Stimulated activated CD8-positive, alpha-beta memory T cell treated with anti-CD3 and anti-CD28 coated beads, Interleukin-4, amount 100 ng/mL, for 24 hours (primary cell): ENCODE measurements at places on chromosomes 11 and 22.

DNA sequence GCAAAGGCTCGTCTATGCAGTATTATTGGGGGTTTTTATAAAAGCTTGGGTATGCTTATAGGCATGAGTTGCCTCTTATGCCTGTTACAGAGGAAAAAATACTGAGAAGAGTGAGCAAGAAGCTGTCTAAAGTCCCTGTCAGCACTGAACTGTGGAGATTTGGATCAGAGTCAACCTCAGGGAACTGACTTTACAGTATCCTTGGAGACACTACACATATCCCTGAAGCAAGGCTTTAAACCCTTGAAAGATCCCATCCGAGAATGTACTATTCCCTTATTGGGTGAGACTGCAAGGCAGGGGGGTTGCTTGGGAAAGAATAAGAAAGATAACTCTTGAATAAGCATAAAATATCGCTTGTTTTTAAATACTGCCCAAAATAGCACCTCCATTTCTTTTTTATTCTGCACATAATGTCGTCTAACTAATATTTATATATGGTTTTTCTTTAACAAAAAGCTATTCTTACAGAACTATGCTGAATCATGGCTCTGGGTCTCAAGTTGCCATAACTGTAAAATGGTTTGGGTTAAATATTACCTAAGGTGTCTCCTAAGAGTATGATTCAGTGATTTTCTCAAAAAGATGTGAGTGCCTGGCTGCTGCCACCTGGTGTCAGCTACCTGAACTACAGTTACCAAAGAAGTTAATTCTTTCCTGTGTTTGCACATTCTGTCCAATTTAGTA is 1062.8 kb downstream of the DLG2 start:
- DNase-seq, result no peak

DNA sequence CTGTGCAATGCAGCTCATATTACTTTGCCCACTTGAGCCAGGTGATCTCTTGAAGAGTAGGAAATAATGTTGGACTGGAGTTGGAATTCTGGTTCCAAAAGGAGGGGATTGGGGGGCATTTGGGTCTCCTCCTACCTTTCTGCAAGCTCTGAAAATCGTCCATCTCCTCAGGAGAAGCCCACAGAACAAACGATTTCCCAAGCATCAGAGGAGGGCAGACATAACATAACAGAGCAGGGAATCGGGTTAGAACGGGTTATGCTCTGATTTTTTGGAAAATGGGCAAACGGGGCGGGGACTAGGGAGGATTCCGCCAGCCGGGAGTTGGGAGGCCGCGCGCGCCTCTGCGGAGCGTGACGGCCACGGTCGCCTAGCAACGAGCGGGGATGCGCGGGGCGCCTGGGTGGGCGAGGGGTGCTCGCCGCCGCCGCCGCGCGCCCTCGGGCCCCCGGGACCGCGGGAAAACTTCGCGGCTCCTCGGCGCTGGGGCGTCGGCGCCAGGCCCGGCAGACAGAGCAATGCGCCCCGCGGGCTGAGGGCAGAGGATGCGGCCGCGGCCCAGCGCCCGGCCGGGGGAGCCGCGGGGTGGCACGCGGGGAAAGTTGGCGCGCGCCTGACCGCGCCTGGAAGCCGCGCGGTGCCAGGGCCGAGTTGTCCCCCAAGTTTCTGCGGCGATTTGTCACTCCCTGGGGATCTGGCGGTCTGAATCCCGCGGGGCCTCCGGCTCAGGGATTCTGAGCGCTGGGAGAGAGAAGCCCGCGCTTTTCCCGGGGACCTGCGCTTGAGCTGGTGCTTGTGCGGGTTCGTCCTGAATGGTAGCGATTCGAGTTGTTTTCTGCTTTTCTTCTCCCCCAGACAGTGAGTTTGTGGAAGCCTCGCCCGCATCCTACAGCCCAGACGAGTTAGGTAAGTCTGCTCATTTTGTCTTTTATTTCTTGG is 27.8 kb upstream of the AMOTL1 start:
- DNase-seq, result no peak

- DNase-seq, result no peak
These were observed 29.2 kb downstream of the MN1 start for GRCh38 chr22:27772081-27772983.

GRCh38 chr11:46504817-46505613 is 88.8 kb downstream of the AMBRA1 start:
- no peak for DNase-seq

DNA sequence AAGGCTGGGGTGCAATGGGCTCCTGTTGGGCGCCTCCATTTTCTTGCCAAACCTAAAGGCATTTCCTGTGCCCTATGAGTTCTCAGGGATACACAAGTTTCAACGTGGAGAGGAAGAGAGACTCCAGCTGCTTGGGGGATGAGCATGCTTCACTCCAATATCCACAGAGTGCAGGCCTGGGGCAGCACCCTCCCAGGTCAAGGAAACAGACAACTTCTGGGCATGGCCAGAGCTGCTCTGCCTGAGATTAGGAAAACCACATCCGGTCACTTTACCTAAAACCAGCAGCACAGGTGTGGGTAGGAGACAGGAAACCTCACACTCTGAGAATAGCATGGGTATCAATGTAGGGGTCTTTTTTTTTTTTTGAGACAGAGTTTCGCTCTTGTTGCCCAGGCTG is 28.7 kb downstream of the TMEM184B start:
- DNase-seq, result no peak

DNA sequence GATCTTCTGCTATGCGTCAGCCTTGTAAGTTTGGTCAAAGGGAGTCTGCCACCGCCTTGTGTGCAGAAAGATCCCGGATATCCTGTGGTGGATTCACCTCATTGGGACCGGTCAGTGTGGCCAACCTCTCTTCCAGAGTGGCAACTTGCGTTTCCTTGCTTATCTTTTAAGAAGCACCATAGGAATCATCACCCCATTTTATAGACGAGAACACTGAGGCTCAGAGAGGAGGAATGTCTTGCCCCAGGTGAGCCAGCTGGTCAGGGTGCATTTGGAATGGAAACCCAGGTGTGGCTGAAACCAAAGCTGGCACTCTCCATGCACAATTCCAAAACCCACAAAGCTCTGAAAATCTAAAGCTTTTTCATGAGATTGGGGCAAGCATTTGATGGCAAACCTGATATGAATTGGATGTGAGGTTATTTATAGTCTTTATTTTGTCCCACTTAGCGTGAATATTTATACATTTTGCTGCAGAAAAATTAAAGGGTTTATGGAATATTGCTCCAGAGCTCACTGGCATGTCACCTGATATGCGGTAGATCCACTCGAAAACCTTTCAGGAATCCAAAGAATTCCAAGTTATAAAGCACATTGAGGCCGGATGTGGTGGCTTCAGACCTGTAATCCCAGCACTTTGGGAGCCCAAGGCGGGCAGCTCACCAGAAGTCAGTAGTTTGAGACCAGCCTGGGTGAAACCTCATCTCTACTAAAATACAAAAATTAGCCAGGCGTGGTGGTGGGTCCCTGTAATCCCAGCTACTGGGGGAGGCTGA is 12.1 kb upstream of the EIF3D start:
- no peak for DNase-seq

GRCh38 chr11:96187822-96188221 is 155.2 kb downstream of the MAML2 start:
- DNase-seq, result no peak

GRCh38 chr11:88683024-88683423 is 345.5 kb upstream of the CTSC start:
- no peak for DNase-seq

- DNase-seq, result no peak
These were observed 18.5 kb downstream of the SLC35F2 start for GRCh38 chr11:107840129-107840484.

DNA sequence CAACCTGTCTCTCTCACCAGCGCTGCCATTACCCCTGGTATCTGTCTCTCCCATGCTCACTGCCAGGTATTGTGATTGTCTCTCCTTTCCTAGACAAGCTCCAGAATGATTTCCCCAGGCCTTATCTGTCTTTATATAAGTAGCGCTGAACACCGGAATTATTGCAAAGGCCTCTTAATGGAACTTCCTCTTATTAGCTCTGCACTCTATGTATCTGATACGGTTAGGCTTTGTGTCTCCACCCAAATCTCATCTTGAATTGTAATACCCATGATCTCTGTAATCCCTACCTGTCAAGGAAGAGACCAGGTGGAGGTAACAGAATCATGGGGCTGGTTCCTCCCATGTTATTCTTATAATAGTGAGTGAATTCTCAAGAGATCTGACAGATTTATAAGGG is 39.3 kb downstream of the DDI1 start:
- no peak for DNase-seq

- peak; percentile 3 for DNase-seq
These were observed 4.4 kb upstream of the KRTAP5-9 start for GRCh38 chr11:71543866-71544265.

DNA sequence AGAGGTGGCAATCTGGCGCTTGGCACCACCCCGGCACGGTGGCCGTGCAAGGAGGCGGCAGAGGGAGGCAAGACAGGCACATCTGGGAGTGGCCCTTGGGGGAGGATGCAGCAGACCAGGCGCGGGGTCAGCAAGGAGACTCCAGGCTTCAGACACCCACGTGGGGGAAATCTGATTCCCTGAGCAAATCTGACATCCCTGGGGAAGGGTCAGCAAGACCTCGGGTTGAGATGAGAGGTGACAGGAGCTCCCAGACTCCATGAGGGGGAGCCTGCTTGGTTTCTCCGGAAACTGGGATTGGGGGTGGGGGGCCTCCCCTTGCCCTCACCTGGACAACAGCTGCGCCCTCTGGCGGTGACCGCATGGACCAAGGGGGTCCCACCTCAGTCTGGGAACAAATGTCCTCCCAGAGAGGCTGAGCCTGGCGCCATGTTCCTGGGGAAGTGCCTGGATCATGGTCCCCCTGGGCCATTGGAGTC is 4.0 kb upstream of the RCOR2 start:
- DNase-seq, result no peak

GRCh38 chr11:2942447-2942846 is 13.2 kb upstream of the PHLDA2 start:
- no peak for DNase-seq

- DNase-seq, result no peak
These were observed 4.9 kb downstream of the NOL12 start for GRCh38 chr22:37690901-37691504.

GRCh38 chr11:43517518-43517917 is 158.8 kb downstream of the TTC17 start:
- DNase-seq, result no peak

GRCh38 chr11:107824668-107825369 is 33.8 kb downstream of the SLC35F2 start:
- no peak for DNase-seq

DNA sequence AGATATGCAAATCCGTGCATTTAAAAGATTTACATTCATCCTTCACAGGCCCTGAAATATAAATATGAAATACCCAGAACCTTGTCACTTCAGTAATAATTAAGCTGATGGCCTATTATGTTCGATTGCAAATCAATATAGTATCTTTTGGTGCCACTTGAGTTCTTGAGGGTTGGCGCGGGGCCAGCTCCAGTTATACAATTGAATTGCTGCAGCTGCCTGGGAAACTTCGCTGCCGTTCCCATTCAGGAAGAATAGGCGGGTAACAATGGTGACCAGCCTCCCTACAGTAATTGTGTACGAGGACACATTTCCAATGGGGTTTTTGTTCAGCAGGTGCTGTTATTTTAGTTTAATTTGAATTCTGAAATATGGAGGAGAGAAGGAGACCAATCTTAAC is 451.2 kb downstream of the INSC start:
- no peak for DNase-seq

GRCh38 chr11:5631417-5631816 is 6.6 kb downstream of the TRIM34 start:
- no peak for DNase-seq

GRCh38 chr22:28891156-28891733 is 7.9 kb downstream of the ZNRF3 start:
- no peak for DNase-seq

GRCh38 chr11:69044111-69045013 is 4.4 kb upstream of the TPCN2 start:
- DNase-seq, result no peak

- DNase-seq, result no peak
These were observed 317.8 kb downstream of the MIAT start for GRCh38 chr22:26974914-26975803.

GRCh38 chr11:116535994-116536393 is 236.8 kb downstream of the BUD13 start:
- no peak for DNase-seq

DNA sequence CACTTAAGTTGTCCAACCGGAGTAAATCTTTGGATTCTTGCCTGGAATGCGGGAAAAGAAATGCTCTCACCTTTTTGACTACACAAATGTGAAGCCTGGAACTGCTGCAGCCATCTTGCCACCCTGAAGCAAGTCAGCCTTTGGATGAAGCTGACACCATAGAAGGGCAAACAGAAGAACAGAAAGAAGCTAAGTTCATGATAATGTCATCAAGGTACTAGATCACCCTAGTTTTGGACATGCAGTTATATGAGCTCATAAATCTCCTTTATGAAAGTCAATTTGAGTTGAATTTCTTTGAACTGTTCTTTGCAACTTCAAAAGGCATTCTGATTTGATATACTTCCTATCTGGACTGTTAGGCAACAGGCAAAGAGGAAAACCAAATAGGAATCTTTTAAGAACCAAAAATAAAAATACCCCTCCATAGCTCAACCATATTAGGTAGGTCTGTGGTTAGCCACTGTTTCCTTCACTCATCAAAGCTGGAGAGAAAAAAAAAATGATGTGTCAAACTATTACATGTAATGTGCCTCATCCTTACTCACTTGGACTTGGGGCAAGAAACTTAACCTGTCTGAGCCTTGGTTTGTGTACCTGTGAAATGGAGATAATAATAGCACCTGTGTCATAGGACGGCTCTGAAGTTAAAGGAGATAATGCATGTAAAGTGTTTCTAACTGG is 91.9 kb downstream of the WT1 start:
- DNase-seq, result no peak

DNA sequence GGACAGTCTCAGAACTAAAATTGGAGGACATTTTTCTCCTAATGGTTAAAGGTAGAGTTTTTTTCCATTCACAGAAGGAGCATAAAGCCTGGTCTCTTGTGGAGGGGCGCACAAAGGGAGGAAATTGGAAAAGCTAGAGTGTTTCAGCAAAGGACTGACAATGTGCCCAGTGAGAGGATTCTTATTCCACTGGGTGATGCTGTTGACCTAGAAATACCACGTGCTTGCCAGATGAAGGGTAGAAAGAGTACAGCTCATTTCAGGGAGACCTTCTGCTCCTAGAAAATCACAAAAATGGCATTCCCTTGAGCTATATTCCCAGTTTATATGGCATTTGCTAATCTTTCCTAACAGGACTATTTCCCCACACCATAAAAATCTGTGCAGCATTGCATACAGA is 21.1 kb downstream of the MS4A6E start:
- DNase-seq, result no peak

DNA sequence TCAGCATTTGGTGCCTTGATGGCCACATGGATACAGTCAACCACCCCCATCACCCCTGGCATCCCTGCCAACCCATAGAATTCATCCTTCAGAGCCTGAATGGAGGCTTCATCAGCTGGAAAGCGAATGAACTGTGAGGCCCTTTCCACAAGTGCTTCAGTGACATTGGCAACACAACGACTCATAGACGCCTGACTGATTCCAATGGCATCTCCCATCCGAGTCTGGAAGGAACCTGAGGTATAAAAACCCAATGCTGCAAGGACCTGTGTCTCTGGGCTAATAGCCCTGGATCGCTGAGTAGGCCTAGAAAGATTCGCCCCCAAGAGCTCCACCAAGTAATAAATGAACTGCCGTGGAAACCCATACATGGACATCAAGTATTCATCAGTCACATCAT is 1.3 kb downstream of the HARBI1 start:
- no peak for DNase-seq
